ENCODE measurements at places on chromosomes 4 and X.

DNA sequence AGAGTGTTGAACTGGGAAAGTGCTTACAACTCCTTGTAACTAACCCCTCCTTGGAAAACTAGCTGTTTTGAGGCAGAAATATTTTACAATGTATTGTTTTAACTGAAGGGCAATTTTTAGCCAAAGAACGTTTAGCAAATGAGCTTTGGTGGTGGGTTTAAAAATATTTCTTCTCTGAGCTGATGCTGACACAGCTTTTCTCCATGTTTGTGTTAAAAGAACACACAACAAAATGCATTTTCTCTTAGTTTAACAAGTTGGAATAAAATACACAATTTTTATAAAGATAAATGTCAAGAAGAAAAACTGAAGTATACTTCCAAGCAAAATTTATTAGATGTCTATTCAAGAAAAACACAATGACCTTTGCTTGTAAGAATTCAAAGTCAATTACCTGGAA is 49.9 kb upstream of the PDLIM3 start:
- no peaks in the 10 kb centered on the region for H3K27me3 ChIP-seq
- no peaks in the 10 kb centered on the region for H3K4me1 ChIP-seq
- no peak overlapping the region for H3K4me3 ChIP-seq
- peaks cover 24% of the 10 kb centered on the region for H3K36me3 ChIP-seq
- no peak overlapping the region for H3K27ac ChIP-seq

DNA sequence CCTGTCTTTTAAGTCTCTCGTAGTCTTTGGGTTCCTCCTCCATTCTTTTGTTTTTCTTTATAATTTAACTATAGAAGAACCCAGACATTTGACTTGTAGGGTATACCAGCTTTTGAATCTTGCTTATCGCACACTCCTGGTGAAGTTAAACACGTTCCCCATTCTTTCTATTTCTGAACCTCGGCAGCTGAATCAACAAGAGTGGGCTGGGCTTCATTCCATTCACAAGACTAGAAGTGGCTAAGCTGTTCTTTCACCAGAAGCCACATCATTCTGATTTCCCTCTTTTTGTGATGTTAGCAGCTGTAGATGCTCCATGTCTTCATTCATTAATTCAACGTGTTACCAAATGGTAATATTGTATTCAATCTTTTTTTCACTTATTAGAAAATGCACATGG is 167.9 kb downstream of the CORIN start:
- H3K4me1 ChIP-seq, result no peaks in the 10 kb centered on the region
- H3K4me3 ChIP-seq, result no peak overlapping the region
- no peaks in the 10 kb centered on the region for H3K27me3 ChIP-seq
- no peak overlapping the region for H3K27ac ChIP-seq
- peaks cover 9% of the 10 kb centered on the region for H3K36me3 ChIP-seq
- no peak for DNase-seq

- no peak for DNase-seq
- no peaks in the 10 kb centered on the region for H3K36me3 ChIP-seq
- no peak overlapping the region for H3K4me3 ChIP-seq
- no peak overlapping the region for H3K27ac ChIP-seq
- H3K4me1 ChIP-seq, result no peaks in the 10 kb centered on the region
Observed at GRCh38 chrX:10501611-10502010, 118.8 kb downstream of the MID1 start.

GRCh38 chr4:156185514-156186055 is 231.9 kb upstream of the CTSO start:
- no peaks in the 10 kb centered on the region for H3K4me1 ChIP-seq

DNA sequence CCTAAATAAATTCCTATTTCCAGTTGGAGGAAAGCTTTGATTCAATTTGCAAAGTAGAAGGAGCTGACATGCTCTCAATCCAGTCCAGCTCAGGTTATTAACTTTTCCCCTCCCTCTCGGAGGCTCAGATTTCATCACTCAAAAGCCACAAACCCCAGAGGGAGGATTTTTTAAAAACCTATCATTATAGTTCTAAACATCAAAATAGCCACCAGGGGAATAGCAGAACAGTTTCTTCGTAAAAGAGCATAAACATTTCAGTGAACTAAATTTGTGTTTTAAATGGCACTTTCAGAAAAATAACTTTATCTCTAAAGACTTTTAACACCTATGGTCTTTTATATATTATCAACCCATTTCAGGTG is 8.8 kb downstream of the GPRIN3 start:
- peak overlapping the region; percentile 65 for H3K27ac ChIP-seq
- peaks cover 55% of the 10 kb centered on the region for H3K4me1 ChIP-seq
- H3K27me3 ChIP-seq, result no peaks in the 10 kb centered on the region
- H3K4me3 ChIP-seq, result peak overlapping the region; percentile 23

GRCh38 chr4:15779306-15779705 is 1.2 kb downstream of the CD38 start:
- peak; percentile 89 for DNase-seq
- peak overlapping the region; percentile 43 for H3K4me3 ChIP-seq
- H3K36me3 ChIP-seq, result no peaks in the 10 kb centered on the region
- no peaks in the 10 kb centered on the region for H3K4me1 ChIP-seq
- H3K27me3 ChIP-seq, result no peaks in the 10 kb centered on the region

GRCh38 chrX:83759872-83760271 is 101.1 kb upstream of the CYLC1 start:
- no peaks in the 10 kb centered on the region for H3K27me3 ChIP-seq
- no peak overlapping the region for H3K4me3 ChIP-seq
- no peak overlapping the region for H3K27ac ChIP-seq
- no peak for DNase-seq
- no peaks in the 10 kb centered on the region for H3K36me3 ChIP-seq

All from right atrium auricular region (tissue), 2 donors.